ENCODE measurements at places on chromosomes 3 and 15. TPM values are rescaled to one million over a fixed set of nuclear protein-coding genes. Genes with fewer than 3 reads are reported as not detected.

DUOXA1 gene
- not detected for total RNA-seq

SH2D7 gene
- not detected for total RNA-seq

TRAT1 gene
- not detected for total RNA-seq

UQCC5 gene
- 5.0 TPM for total RNA-seq

REC114 gene
- total RNA-seq = not detected

Data from parietal lobe (tissue), 2 donors.